Substantia nigra (tissue), 51 donors: ENCODE measurements at places on chromosomes 11 and 22.

- DNase-seq, result no peak
These were observed 103.6 kb downstream of the TMEM135 start for GRCh38 chr11:87141322-87141721.

DNA sequence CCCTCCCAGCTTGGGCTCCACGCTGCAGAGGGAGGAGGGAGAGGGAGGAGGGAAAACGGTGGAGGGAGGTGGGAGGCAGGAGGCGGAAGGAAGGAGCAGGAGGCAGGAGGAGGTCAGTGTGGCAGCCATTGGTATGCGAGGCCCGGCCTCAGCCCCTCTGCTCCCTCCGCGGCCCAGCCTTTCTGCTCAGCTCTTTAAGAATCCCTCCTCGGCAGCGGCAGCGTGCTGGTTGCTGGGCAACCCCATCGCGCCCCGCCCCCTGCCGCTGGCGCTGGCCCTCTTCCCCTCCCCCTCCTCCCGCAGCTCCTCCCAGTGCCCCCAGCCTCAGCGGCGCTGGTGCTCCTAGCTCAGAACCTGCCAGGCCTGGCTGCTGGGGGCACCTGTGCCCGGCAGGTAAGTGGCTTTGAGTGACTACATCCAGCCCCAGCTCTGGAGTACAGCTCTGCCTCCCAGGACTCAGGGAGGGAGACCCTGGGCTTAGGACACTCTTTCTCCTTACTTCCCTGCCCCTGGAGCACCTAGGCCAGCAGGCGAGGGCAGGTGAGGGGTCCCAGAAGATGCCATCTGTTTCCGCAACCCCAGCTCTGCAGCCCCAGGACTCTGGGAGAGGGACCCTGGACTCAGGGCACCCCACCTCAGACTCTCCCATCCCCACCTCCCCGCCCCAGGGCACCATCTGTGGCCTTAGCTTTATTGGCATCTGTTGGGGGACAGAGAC lies 7.2 kb upstream of the FLRT1 start:
- DNase-seq, result no peak

DNA sequence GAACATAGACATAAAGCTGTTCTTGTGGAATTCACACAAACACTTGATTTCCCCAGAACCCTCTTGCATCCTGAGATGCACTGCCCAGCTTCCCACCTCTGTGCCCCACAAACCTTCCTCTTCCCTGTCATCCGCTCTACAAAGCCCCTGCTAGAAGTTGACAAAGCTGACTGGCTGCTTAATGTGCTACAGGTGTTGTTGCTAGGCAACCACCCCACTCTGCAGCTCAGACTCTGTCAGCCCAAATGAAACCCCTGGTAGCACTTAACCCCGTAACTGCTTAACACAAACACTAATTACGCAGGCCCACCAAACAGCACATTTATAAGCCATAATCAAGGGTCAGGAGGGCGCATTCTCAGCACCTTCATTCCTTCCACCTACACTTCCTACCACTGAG lies 172.0 kb upstream of the CADM1 start:
- DNase-seq, result no peak

DNA sequence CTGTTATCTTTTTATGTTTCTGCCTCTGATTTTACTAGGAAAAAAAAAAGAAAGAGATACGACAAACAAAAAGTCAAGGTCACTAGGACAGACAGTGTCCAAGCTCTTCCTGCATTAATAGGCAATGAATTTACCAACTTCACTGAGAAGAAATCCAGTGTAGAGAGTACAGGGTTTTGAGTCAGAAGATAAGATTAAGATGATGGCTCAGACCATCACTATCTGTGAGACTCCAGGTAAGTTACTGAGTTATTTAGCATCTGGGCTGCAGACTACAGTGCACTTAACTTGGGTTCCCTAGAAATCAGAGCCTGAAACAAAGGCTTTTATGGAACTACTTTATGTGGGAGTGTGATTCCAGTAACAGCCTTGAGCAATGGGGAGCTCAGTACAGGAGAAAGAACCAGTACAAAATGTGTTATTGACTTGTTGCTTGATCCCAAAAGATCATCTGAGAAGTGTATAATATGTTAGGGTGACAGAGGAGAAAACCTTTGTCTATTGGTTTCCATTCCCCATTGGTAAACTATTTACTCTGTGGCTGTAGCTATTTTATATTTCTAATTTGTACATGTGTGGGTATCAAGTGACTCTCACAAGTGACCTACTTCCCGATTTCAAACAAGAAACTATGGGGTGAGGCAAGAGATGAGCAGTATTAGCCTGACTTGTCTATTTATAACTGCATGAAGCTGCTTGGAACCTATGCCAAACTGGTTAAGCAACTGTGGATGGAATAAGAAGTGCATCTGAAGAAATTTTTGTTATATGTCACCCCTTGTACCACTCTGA lies 395.8 kb downstream of the RAB38 start:
- DNase-seq, result no peak

GRCh38 chr11:30445056-30445455 lies 122.2 kb downstream of the ARL14EP start:
- DNase-seq, result no peak
